ENCODE measurements at places on chromosomes 5 and 9. TPM values are rescaled to one million over a fixed set of nuclear protein-coding genes. Genes with fewer than 3 reads are reported as not detected.
A peak's percentile ranks its signal among the peaks of the same experiment; 100 is the strongest.

- DNase-seq, result no peak
Measured at GRCh38 chr5:55454282-55454681, 80.5 kb downstream of the PLPP1 start.

DNA sequence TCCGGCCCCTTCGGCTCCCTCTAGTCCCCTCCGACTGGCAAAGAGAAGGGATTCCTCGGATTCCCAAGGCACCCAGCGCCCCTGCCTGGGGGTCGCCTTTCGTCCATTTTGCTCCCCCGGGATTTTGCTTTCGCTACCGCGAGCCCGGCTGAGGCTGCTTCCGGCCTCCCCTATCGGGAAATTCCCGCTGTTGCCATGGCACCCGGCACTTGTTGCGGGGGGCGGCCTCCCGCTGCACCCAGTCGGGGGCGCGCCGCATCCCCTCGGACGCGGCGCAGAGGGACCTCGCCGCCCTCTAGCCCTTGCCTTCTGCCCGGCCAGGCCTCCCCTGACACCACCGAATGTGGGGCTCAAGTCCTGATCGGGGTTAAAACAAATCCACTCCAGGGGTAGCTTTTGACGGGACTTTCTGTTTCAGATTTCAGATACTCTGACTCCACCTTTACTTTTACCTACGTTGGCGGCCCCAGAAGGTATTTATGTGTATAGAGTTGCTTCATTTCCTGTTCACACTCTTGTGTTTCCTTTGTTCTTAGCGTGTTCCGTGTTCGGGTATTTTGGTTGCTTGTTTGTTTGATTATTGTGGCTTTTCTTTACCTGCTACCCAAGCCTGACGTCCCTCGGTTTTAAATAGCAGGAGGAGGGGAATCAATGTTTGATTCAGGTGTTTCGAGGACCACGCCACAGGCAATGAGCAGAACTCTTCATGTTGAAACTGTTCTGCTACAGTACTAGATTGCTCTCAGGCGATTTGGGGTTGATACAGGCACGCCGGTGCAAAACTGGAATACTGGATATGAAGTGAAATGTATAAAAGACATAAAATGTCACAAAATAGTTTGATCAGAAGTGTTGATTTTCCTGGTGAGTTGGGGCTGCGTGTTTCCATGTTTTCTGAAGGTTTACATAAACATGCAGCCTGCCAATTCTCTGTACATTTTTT, 1.5 kb downstream of the PARP8 start:
- DNase-seq, result peak; percentile 51

DNA sequence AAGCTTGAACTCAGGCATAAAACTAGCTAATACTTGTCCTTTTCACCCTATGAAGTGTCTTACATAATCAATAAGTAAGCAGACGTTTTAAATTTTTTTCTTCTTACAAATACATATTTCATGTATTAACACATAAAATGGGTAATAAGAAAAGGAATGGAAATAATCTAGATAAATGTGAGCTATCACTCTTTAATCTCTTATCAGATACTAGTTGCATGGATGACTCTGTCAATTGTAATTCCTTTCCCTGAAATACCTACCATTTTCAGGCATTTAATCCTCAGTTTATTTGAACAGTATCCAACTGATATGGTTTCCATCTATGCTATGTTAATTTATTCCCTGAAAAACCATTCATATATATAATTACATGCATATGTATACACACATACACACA, 166.0 kb upstream of the RGS7BP start:
- no peak for DNase-seq

DNA sequence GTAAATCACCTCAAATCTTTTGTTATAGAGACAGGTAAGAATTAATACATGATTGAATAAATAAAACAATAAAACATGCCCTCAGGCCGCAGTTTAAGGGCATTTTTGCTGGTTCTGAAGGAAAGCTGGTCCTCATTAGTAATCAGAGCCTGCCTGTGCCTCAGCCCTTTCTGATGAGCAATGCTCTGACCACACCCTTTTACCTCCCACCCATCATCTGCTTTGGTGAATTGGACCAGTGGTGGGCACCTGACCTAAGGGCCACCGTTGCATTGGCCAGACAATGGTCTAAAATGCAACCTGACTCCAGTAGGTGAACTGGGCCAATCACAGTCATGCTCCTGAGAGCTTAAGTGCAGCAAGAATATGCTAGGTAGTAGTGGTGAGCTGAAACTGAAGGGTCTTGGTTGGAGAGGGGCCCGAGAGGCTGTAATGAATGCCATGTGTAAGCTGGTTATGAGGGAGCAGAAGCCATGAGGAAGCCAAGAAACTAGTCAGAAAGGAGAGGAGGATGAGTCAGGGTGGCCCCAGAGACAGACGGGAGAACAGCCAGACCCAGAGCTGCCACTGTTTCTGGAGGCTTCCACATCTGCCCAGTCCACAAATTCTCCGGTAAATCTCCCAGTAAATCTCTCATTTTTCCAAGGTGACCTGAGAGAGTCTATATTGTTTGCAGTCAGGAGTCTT, 45.5 kb upstream of the ZSWIM6 start:
- no peak for DNase-seq

DNA sequence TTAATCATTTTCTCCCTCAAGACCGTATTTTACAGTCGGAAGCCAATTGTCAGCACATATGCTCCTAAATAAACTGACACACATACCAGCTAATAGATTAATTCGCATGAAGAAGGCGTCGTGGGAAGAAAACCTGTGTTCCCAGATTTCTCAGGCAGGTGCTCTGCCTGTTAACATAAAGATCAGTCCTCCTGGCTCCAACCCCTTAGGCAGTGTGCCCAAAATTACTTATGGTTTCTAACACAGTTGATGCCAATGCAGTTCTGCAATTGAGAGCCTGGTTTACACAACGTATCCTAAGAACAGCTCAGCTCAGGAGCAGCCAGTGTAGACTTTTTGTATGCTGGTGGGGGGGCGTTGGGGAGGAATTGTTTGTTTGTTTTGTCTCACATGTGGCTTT, 208.3 kb downstream of the ENC1 start:
- no peak for DNase-seq

GRCh38 chr9:136690806-136691261, 3.6 kb upstream of the AGPAT2 start:
- DNase-seq, result no peak

GCNT4 gene
- 0.06 TPM for total RNA-seq

KCTD16 gene
- total RNA-seq, result 0.21 TPM

PCDHGA8 gene
- total RNA-seq, result 0.74 TPM
